ENCODE measurements at places on chromosomes 12 and 14.

DNA sequence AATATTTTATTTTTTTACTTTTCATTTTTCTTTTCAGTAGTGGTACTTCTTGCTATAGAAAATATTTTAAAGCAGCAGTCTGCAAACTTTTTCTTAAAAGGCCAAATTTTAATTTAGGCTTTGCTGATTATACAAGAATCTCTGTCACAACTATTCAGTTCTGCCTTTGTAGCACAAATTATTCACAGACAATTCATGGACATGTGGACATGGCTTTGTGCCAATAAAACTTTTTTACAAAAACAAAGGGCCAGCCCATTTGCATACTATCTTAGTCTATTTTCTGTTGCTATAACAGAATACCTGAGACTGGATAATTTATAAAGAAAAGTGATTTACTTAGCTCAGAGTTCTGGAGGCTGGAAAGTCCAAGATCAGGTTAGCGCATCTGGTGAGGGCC lies 17.1 kb downstream of the LLPH start:
- H3K36me3 ChIP-seq: no peaks in the 10 kb centered on the region
- no peak overlapping the region for H3K4me3 ChIP-seq
- no peaks in the 10 kb centered on the region for H3K4me1 ChIP-seq
- no peak for DNase-seq

GRCh38 chr12:4147031-4147481 lies 126.5 kb upstream of the CCND2 start:
- DNase-seq: no peak
- no peak overlapping the region for H3K27ac ChIP-seq
- no peaks in the 10 kb centered on the region for H3K27me3 ChIP-seq
- peaks cover 10% of the 10 kb centered on the region for H3K4me1 ChIP-seq
- H3K36me3 ChIP-seq: no peaks in the 10 kb centered on the region

- H3K27ac ChIP-seq: no peak overlapping the region
- no peak for DNase-seq
- no peak overlapping the region for H3K4me3 ChIP-seq
- no peaks in the 10 kb centered on the region for H3K27me3 ChIP-seq
- H3K36me3 ChIP-seq: no peaks in the 10 kb centered on the region
These were observed 211.5 kb downstream of the PRKD1 start for GRCh38 chr14:29716150-29716549.

DNA sequence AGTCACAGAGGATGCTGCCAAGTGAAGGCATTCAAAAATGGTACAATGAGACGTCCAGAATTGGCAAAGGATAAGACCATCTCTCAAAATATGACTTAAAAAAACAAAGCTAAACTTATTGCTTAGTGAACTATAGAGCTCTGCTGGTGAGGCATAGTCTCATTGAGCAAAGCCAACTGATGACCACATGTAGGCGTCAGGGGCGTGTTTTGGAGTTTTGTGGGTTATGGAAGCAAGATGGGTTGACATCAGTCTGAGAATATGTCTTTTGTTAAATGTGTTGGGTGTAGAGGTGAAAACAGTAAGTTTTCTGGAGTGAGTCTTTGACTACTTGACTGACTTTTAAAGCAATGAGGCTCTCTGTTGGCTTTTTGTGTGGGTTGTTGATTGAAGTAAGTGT lies 47.2 kb downstream of the ATL1 start:
- no peak overlapping the region for H3K27ac ChIP-seq
- no peak for DNase-seq
- H3K27me3 ChIP-seq: no peaks in the 10 kb centered on the region
- H3K36me3 ChIP-seq: no peaks in the 10 kb centered on the region
- no peaks in the 10 kb centered on the region for H3K4me1 ChIP-seq

DNA sequence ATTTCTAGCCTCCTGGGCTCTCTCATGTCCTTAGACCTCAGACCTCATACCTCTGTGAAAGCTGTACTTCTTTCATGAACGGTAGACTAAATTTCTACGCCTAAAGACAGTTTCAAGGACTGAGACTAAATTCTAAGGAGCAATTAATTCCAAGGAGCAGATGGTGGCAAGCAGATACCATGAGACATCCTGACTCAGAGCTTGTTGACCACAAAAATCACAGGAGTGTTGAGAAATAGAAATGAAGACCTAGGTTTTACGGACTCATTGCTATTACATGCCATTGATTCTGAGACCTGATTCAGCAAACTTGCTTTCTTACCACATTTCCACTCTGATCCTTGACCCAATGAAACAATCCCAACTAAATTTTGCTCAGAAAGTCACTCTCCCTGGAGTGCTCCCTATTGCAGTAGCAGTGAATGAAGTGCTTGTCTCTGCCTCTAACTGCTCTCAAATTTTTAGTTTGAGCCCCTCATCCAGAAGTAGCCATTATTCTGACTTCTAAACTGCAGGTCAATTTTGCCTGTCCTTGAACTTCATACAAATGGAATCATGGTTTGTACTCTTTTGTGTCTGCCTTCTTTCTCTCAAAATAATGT lies 52.0 kb downstream of the PEX5 start:
- DNase-seq: no peak
- H3K4me1 ChIP-seq: no peaks in the 10 kb centered on the region
- H3K27ac ChIP-seq: no peak overlapping the region
- H3K36me3 ChIP-seq: no peaks in the 10 kb centered on the region
- no peak overlapping the region for H3K4me3 ChIP-seq

DNA sequence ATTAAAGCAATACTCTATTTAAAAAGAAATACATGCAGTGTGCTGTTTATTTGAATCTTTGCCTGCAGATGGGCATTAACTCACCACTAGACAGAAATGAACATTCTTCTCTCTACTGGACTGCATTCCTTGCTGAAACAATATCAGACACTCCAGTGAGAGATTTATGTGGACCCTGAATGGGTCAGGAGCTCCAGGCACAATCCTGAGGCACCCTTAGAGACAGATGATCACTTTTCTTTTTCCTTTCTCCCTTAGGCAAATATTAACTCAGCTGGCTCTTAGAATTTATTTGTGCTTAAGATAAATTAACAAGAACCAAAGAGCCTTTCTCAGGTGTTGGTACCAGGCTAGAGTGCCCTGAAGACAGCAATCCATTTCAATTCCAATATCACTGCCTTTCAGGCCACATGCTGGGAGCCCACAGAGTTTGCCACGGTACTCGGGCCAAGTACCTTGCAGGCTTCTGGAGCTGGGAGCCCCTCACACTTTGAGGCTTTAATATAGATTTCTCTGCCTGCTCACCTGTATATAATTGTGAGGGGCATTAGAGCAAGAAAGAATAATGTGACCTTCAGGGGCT lies 173.0 kb downstream of the EMP1 start:
- DNase-seq: peak; percentile 7
- no peaks in the 10 kb centered on the region for H3K36me3 ChIP-seq
- no peaks in the 10 kb centered on the region for H3K27me3 ChIP-seq
- H3K4me3 ChIP-seq: no peak overlapping the region
- no peaks in the 10 kb centered on the region for H3K4me1 ChIP-seq

DNA sequence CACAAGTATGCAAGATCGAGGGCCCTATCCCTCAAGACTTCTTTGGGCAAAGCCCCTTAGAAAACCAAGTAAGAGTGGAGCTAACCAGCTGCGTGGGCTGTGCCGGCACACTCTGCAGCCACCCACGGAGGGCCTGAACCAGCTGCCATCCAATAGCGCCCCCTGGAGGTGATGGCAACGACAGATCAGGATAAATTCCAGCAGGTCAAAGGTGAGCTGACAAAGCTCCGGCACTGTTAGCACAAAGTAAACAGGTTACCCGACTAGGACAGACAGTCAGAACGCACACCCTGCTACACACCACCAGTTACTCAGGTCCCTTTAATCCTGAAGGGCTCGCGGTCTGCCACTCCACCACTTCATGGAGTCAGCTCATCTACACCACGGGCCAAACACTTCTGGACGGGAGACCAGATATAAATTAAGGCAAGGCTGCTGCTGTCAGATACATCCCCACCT lies 4.9 kb downstream of the ZBTB39 start:
- no peak overlapping the region for H3K27ac ChIP-seq
- H3K36me3 ChIP-seq: peaks cover 27% of the 10 kb centered on the region
- H3K4me3 ChIP-seq: no peak overlapping the region
- H3K27me3 ChIP-seq: no peaks in the 10 kb centered on the region

DNA sequence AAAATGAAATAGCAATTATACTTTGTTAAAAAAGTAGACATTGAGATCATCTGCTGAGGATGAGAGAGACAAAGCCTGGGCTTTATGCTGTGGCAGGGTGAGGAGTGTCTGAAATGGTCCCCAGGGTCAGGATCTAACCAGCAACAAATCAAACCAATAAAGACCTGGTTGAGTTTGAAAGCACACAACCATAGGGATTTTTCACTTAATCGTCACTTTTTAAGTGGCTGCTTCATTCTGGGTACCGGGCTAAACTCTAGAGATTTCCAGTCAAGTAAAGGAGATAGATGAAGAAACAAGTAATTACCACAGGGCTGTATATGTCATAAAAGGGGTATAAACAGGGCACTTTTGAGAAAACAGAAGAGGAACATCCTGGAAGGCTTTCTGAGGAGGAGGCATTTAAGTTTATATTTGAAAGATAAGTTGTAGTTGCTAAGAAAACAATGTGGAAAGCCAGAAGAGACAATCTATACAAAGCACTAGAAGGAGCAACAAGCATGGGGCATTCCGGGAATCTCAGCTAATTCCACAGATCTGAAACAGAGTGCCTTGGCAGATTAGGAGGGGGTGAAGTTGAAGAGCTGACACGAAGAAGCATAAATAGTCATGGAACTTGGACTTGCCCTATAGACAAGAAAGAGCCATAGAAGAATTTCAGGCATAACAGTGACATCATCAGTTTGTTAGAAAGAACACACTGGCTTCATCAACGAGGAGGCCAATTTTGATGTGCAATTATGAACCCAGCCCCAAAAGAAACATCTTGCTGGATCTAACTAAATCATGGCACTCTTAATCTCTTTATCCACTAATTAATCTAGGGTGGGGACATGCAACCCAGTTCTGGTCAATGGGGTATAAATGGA lies 46.9 kb upstream of the FRS2 start:
- no peak overlapping the region for H3K27ac ChIP-seq
- H3K27me3 ChIP-seq: no peaks in the 10 kb centered on the region
- H3K4me1 ChIP-seq: no peaks in the 10 kb centered on the region
- DNase-seq: no peak

DNA sequence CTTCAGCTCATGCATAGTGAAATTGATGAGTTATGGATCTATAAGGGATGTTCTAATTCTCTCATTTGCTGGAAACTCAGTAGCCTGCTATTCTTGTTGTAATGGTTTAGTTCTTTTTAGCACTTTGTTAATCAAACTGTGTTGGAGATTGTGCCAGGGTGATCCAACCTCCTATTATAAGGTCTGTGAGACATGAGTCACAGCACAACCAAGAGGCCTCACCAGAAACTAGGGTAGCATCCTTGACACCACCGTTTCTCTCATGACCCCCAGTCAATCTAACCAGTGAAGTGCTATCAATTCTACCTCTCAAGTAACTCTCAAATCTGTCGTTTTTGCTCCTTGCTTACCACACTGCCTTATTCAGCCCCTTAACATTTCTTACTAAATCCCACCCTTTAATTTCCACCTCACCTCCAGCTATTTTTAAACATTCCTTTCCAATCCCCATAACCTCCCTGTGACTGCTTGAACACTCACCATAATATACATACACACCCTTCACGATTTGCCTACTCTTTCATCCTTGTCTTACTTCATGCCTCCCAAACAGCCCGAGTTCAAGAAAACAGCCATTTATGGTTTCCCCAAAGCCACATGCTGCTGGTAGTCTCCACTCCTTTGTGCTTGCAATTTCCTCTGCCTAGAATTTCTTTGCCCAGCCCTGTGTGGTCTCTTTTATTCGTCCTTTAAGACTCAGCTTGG lies 53.9 kb upstream of the NUDT4 start:
- H3K4me1 ChIP-seq: no peaks in the 10 kb centered on the region
- H3K4me3 ChIP-seq: no peak overlapping the region
- H3K27me3 ChIP-seq: no peaks in the 10 kb centered on the region
- H3K36me3 ChIP-seq: no peaks in the 10 kb centered on the region

GRCh38 chr14:23704890-23705289 lies 68.7 kb downstream of the DHRS2 start:
- H3K4me3 ChIP-seq: no peak overlapping the region
- H3K27me3 ChIP-seq: no peaks in the 10 kb centered on the region
- H3K27ac ChIP-seq: no peak overlapping the region

GRCh38 chr12:273382-273781 lies 10.7 kb upstream of the SLC6A13 start:
- H3K36me3 ChIP-seq: no peaks in the 10 kb centered on the region
- DNase-seq: no peak
- H3K27me3 ChIP-seq: no peaks in the 10 kb centered on the region
- no peak overlapping the region for H3K27ac ChIP-seq
- no peaks in the 10 kb centered on the region for H3K4me1 ChIP-seq

- H3K4me3 ChIP-seq: no peak overlapping the region
- H3K27ac ChIP-seq: no peak overlapping the region
- no peak for DNase-seq
- H3K27me3 ChIP-seq: no peaks in the 10 kb centered on the region
- no peaks in the 10 kb centered on the region for H3K4me1 ChIP-seq
- H3K36me3 ChIP-seq: no peaks in the 10 kb centered on the region
These were observed 51.3 kb downstream of the IFNG-AS1 start for GRCh38 chr12:68040450-68041075.

DNA sequence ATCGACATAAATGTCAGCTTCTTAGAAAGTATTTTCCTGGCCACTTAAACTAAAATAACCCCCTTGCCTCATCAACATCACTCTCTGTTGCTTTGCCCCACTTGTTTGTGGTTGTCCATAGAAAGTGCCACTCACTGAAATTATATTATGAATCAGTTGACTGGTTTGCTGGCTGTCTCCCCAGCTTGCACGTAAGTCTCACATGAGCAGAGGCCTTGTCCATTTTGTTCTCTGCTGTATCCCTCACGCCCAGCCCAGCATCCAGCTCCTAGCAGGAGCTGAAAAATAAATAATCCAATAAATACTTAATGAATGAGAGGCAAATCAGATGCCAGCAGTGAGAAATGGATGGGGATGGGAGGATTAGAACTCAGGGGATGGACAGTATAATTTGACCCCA lies 159.3 kb downstream of the KSR2 start:
- H3K27ac ChIP-seq: no peak overlapping the region
- no peak for DNase-seq
- H3K4me3 ChIP-seq: no peak overlapping the region
- no peaks in the 10 kb centered on the region for H3K36me3 ChIP-seq
- H3K4me1 ChIP-seq: no peaks in the 10 kb centered on the region

DNA sequence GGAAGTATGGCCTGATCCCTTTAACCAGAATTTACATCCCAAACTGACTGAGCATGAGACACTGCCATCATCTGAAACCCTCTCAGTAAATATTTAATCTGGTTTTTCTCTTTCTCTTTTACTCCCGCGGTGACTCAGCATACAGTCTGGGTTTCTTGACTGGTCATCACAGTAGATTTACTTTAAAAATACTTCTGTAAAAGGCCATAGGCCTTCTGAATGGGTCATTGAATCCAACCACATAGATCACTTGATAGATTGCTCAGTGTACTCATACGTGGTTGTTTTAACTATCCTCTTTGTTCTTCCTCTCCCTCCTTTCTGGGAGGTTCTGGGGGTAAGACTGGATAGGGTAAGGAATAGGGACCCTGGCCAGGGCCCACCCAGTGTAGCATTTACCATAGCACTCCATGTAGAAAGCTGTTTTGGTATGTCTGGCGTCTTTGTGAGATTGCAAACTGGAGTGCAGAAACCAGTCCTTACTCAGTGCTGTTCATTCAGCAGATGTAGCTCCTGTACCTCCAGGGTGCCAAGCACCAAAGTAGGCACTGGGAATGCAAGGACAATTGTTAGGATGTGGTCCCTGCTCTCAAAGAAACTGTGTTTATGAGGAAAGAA lies 165.7 kb downstream of the SRGAP1 start:
- H3K4me3 ChIP-seq: no peak overlapping the region
- no peak overlapping the region for H3K27ac ChIP-seq
- no peak for DNase-seq
- no peaks in the 10 kb centered on the region for H3K36me3 ChIP-seq

Data from H1 (cell line).